Suppressor macrophage treated with lipopolysaccharide for 1 hour (primary cell): ENCODE measurements at places on chromosomes 1 and 21.
A peak's percentile ranks its signal among the peaks of the same experiment; 100 is the strongest.

- DNase-seq: peak; percentile 86
These were observed 18.1 kb downstream of the CNR2 start for GRCh38 chr1:23895082-23895481.

DNA sequence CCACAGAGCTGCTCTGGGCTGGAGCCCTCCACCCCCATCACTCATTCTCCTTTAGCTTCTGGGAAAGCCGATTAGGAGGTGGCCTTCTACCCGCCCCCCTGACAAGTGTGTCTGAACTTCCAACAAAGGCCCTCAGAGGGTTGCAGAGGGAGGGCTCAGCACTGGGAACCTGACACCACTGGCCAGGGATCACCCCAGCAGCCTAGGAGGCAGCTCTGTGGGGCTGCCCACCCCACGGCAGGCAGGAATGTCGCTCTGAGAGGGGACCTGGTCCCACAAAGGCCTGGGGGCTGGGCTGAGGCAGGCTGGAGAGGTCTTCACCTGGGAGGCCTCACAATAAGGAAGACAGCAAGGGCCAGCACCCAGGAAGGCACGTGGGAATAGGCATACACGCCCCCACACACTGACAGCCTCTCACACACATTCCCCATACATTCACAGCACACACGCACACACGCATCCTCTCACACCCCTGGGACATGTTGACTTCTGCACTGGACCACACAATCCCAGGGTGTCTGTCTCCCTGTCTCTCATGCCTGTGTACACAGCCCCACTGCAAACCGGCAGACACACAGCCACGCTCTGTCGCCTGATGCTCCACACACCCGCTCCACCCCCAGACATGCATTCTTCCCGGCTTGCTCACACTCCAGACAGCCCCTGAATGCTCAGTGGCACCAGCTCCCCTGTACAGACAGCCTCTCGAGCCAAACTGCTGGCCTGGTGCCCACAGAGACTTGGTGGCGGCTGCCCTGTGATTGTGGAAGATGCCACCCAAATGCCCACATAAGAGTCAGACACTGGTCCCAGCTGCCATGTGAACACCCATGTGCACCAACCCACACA, 30.7 kb downstream of the DMBX1 start:
- DNase-seq: no peak

- no peak for DNase-seq
These were observed 133.5 kb downstream of the URB2 start for GRCh38 chr1:229759586-229759985.

DNA sequence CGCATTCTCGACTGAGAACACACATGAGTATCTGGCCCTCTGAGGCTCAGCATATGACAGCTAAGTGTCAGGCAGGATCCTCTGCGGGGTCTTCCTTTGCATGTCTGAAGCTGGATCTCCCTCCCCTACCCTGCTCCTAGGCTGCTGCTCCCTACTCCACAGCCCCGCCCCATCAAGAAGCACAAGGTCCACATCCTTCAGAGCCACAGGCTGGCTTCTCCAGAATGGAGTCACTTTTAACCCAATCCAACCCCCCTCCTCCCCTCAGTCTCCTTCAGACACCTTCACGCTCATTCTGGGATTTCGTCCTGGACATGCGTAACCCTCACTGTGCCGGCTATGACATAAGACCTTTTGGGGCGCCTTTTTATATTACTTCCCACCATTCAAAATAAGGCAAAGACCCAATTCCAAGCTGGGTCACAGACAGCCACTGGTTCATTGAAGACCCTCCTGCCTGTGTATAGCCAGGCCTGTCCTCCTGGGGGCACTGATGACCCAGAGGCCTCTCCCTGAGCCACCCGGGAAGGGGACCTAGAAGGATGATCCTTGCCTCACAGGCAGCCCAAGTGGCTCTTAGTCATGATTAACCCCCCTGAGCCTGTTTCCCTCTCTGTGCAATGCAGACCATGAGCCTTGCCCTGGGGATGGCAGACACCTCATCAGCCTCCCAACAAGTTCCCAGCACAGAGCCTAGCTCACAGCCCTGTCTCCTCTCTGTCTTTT, 4.7 kb downstream of the ADGRB2 start:
- peak; percentile 70 for DNase-seq

DNA sequence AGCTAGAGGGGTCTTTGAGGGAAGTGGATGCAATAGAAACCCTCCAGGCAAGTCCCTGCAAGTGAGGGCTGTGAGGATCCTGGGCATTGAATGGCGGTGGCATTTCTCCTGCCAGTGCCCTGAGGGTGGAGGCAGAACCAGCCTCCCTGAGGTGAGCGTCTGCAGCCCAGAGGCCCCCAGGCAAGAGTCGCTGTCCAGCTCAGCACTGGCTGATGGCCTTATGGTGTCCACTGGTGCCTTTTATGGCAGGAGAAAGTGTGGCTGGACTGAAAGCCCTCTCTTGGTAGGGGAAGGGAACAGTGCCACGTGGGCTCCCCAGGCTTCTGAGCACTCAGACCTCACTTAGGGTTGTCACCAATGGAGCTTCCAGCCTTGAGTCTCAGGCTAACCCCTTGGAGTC, 77.3 kb downstream of the SH3BGR start:
- no peak for DNase-seq

DNA sequence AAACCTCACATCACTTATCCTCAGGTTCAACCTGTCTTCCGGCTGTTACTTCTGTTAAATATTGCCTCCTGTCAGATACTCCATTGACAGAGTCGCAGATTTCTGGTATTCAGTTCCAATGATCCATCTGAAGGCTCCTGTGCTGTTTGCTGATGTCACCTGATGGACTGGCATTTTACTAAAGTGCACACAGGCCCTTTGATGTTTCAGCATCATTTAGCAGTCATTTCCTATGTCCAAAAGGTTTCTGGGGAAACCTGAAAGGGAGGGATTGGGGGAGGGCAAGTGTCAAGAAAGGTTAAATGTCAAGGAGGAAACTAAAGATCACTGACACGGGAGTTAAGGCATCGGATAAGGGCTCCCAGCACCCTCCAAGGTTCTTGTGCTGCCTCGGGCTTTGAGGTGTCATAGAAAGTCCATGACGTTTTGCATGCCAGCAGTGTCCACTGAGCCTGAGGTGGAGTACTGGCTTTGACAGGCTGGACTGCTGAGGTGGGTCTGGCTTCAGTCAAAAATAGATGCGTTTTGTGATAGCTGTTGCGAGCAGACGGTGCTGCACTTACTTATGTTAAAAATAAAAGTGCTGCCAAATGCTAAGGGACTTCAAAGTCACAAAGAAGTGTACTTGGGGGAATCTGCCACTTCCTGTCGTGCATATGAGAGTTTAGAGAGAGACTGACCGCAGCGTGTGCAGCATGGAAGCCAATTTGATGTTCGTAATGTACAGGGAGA, 30.8 kb downstream of the XCL2 start:
- DNase-seq: no peak

DNA sequence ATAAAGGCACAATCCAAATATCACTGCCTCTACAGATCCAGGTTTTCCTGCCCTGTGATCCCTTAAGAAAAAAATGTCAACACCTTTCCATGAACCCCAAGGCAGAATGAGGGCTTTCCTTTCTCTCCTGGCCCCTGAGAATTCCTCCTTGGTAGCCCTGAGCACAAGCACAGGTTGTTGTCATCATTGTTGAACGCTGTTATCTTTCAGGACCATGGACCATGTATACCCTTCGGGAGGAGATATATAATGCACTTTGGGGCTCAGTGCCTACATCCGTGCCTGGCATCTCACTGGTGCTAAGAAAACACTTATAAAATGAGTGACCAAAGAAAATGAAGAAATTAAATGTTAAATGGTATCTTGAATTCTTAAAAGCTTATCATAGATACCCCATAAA, 296.2 kb downstream of the SETD4 start:
- DNase-seq: no peak

DNA sequence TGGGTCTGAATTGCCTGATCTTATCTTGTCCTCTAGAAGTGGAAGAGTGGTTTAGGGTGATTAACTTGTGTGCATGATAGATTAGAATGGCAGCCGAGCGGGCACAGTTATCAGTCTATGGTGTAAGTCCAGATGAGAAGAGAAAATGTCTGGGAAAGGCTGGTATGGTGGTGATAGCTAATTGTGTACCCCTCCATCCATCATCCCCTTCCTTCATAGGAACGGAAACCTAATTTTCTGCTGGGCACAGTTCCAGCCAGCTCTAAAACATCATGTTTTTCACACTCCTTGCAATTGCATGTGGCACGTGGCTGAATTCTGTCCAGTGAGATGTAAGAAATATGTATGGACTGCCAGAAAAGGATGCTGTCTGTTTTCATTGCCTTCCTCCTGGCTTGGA, 40.9 kb upstream of the ZP4 start:
- DNase-seq: no peak

DNA sequence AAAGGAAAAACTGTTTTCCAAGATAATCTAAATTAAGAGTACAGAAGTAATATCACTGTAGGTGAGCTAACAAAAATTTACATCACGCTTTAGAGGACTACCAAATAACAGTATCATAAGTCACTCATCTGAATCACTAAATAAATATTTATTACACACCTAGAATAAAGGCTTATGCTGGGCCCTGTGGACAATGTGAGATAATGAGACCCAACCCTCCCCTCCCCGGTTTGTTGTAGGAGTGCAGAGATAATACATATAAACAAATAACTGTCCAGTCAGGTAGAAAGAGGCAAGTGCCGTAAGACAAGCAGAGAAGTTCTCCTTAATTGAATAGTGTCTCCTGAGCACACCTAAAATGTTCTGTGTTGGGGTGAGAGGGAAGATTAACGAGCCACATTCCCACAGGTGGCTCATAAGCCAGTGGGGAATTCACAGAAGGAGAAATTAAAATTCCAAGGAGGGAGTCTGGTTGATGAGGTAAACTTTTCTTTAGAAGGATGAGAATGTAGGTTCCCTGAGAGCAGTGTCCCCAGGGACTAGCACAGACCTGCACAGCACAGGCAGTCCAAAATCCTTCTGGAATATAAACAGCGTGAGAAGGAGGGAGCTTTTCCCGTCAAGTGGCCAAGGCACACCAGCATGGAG, 241.4 kb downstream of the NFIA start:
- no peak for DNase-seq

DNA sequence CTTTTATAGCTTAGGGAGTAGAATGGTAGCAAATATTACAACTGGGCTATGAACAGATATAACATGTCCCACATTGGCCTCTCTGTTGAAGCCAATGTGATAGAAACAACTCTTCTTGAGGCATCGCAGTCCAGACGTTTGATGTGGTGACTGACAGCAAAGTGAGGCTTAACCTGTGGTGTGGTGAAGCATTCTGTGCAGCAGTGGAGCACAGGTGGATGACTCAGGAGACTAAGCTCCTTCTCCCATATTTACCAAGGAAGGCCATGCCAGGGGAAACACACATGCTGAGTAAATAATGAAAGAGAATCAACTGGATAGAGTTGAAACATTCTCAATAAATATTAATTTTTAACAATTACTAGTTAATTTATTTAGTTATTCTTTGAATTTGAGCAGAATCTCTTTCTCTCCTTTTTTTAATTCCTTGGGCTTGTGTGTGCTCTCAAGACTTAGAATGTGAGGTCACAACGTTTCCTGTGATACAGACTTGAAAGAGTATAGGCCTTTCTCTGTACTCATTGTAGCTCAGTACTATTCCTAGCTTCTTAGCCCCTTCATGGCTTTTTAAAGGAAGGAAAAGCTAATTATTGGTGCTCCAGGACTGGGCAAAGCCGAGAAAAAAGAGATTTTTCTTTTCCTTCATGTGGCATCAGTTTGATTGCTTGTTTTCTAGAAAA, 17.6 kb downstream of the CRB1 start:
- DNase-seq: no peak

DNA sequence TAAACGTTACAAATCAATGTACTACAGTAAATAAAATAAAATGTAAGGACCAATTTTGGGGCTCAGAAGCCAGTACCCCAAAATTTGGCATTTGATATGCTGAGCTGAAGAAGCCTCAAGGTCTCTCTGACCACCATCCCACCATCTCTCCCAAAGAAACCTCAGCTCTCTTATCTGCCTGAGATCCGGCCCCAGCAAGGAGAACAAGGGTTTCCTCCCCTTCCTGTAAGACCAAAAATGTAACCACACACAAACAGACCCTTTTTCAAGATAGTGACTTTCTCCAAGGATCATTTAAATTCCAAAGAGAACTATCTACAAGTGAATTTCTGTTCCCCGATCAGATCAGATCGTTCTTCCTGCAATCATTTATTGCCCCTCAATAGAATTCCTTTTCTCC, 68.1 kb upstream of the SLC45A1 start:
- DNase-seq: no peak

- DNase-seq: peak; percentile 24
These were observed 34.2 kb downstream of the CAMTA1 start for GRCh38 chr1:6819246-6820040.

- no peak for DNase-seq
These were observed 65.8 kb downstream of the CD247 start for GRCh38 chr1:167452483-167452882.

DNA sequence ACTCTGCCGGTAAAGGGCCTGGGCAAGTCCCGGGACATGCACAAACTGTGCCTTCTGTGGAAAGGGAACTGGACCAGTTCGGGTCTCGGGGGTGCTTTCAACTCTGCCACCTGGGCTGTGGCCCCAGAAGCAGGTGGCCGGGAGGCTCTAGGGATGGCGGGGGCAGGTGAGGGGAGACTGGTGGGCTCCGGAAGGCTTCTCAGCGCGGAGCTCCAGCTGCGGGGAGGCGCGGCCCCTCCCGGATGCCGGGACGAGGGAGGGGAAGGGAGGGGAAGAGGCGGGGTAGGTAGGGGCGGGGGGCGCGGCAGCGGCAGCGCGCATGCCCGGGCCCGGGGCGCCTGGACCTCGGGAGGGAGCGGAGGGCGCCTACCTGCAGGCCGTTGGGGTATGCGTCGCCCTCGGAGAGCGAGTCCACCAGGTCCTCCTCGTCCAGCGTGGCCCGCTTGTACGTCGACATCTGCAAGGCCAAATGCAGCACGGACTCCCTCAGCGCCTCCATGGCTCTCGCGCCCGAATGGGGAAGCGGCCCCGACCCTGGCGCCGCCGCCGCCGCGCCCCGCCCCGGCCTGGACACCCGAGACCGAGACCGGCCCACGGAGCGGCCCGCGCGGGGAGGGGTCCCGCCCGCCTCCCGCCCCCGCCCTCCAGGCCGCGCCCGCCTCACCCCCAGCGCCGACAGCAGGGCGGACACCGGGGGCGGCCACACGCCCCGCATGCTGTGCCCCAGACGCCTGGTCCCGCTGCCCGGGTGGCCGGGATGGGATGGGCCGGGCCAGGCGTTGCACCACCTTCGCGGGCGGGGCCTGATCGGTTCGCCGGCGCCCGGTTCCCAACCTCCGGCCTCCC, at the start of gene ECE1:
Gene ECE1 (minus strand): TSS at position 764 of the 846 bp plus-strand sequence. CDS start 49 bp downstream, at position 715.
- DNase-seq: peak; percentile 55

- DNase-seq: peak; percentile 40
These were observed 36.7 kb downstream of the ZNF695 start for GRCh38 chr1:246971090-246971721.

GRCh38 chr1:191641420-191642260, 516.6 kb upstream of the RGS18 start:
- peak; percentile 2 for DNase-seq
